ENCODE measurements at places on chromosomes 2 and 18.
A peak's percentile ranks its signal among the peaks of the same experiment; 100 is the strongest.

DNA sequence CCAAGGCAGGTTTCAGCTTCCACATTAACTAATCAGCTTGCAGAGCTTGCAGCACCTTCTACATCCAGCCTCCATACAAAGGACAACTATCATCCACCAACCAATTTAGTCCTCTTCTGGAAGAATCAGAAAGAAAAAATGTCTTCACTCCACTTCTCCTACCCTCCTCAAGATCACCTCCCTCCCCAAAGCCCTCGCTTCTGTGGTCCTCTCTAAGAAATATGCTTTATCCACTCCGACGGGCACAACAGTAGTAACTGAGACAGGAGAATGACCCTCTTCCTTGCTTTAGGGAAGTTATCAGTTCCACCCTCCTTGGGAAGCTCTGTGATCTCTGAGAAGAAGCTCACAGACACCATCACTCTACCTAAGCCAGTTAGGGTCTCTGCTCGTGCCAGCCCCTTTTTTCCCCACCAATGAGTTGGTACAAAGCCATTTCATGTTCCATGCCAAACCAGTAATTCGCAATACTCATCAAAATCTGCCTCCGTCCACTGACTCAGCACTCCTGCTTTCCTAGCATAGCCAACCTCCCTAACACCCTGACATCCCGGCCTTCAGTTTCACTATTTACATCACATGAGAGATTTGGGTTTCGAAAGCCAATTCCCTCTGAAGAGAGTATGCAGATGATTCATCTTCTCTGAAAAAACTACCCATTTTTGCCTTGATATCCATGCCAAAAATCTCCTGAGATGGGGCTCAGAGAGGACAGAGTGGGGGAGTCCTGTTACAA is 114.1 kb upstream of the PKDCC start:
- no peak for DNase-seq

- DNase-seq, result no peak
These were observed 5.7 kb upstream of the MARCO start for GRCh38 chr2:118936306-118936705.

DNA sequence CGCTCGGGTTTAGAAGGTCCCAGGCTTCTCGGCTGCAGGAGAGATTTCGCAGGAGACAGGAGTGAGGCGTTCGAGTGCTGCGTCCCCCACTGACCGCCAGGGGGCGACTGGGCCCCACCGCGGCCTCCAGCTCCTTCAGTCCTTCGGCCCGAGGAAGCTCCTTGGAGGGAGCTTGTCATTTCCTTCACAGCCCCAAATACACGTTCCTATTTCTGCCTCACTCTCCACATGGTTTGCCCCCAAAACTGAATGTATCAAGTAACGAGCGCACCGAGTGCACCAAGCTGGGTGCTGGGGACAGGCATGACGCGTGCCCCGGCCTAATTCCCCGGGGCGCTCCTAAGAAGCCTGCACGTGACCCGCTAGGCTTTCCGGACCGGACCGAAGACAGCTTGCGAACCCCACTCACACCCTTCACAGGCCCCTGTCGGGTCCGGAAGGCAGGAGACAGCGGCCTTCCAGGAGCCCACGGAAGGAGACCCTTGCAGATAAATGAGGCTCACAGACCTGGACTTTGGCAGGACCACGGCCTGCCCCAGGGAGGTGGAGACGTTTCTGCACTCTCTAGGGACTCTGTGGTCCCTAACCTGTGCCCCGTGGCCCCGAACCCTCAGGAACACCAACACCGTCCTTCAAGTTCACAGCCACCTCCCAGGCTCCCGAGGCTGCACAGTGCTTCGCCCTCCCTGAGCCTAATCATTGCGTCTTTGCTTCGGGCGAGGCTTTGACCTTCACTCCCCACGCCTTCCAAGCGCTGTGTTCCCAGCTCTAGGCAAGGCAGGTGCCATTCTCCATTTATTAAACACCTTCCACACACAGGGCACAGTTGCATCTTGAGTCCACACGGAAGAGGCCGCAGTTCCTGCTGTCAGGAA is 13.0 kb upstream of the FAHD2A start:
- DNase-seq, result no peak

DNA sequence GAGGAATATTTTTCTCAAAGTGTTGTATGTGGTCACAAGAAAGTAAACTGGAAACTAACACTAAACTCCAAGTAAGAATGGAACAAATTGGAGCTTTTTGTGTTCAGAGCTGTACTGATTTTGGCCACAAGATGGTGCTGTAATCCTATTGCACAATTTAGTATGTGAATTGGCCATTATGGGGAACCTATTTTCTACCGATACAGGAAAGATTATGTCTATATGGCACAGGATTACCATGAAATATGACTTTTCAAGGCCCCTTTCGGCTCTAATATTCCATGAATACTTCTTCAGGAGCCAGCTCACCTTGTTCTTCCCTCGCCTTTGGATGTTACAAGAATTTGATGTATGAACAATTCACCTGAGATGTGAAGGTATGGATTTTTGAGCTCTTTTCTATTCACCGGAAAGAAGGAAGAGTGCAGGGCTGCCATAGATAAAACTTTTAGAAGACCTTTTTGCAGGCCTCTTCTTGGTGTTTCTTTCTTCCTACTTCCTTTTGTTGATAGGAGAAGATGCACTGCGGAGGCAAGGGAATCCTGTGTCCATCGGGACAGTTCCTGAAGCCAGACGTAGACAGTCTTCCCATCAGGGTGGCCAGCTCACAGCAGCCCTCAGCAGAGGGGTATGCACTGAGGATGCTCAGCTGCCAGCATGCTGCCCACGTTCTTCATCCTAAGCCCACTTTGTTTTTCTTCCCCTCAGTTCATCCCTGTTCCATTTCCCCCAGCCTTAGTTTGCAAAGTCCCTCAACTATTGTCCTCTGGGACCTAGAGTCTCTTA is 13.3 kb downstream of the MRPL44 start:
- peak; percentile 55 for DNase-seq

DNA sequence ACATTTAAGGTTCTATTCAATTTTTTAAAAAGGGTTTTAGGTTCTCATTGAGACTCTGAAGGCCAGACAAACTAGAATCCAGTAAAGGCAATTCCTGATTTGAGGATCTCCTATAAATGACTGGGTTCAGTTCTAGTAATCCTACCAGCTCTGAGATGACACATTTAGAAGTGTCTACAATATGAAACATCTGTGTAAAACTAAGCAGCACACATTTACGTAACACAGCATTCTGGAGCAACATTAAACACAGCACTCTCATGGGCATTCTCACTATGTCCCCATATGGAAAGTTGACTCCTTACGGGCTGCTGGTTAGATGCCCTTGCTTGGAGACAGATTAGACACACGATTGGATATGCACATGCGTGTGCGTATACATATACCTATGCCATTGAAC is 114.4 kb downstream of the ZNF385B start:
- DNase-seq, result no peak

GRCh38 chr2:218991674-218992168 is 1.5 kb downstream of the CRYBA2 start:
- DNase-seq, result no peak

GRCh38 chr2:28676152-28676835 is 75.3 kb upstream of the PPP1CB start:
- DNase-seq, result no peak

GRCh38 chr2:65554765-65555591 is 122.6 kb upstream of the SPRED2 start:
- no peak for DNase-seq

GRCh38 chr2:82013641-82014040 is 1709.1 kb upstream of the LRRTM1 start:
- no peak for DNase-seq

- DNase-seq, result peak; percentile 79
These were observed 2.4 kb downstream of the PNKD start for GRCh38 chr2:218272531-218273212.

DNA sequence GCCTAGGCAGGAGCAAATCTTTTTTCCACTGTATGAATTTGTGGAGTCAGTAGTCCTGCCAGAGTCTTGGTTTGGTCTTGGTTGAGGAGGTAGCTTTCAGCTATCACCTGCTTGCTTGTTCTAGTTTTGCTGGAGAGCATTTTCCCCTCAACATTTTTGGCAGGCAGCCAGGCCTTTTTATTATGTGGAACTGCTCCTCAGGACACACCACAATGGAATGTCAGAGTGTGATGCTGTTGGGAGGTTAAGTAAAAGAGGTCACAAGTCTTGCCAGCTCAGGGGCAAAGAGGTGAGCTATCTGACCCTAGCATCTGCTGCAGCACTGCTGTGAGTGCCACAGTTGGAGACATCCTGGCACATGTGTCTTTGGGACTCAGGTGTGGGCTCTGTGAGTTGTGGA is 258.0 kb downstream of the CNTNAP5 start:
- DNase-seq, result no peak

DNA sequence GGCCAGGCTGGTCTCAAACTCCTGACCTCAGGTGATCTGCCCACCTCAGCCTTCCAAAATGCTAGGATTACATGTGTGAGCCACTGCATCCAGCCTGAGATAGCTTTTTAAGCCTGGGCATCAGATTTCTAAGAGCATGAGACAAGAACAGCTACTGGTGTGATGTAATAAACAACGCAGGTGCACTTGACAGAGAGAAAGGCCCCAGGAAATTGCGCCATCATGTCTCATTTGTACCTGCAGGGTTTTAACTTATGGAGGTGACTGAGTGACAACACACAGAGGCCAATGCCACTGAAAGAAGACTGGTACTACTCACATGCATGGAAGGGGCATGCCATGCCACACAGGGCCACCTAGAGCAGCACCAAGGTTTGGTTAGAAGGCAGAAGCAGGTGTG is 209.4 kb downstream of the SP3 start:
- no peak for DNase-seq

GRCh38 chr18:50632895-50633515 is 73.1 kb downstream of the MAPK4 start:
- DNase-seq, result no peak

DNA sequence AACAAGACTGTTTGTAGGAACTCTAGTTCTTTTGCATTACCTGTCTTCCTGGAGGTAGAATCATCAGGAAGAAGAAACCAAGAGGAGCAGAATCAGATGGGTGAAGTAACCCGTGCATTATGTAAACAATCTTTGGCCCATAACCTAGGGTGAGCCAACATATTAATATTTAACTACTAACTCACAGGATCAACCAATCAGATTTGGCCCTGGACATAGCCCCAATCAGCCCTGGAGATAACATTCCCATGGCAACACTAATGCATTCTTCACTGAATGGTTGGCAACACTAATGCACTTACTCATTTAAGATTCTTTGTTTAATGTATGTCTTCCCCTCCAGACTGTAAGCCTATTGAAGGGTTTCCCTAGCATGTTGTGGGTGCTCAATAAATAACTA is 72.0 kb upstream of the CTAGE1 start:
- no peak for DNase-seq

GRCh38 chr2:152453129-152453911 is 118.3 kb downstream of the FMNL2 start:
- DNase-seq, result no peak

DNA sequence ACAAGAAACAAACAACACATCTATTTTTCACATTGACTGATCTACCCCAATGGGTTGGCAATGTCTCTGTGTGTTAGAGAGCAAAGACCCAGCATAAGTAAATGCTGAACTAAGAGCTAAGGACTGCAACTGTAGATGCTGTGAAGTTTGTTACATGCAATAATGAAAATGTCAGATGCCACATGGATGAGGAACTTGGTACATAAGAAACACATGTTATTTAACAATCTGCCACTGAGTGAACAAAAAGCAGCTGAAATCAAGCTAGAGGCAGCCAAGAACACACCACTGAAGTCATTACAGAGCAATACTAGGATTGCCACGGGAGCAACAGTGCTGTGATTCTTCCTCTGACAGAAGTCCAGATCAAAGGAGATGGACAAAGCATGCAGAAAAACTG is 389.4 kb downstream of the CDH2 start:
- DNase-seq, result no peak

DNA sequence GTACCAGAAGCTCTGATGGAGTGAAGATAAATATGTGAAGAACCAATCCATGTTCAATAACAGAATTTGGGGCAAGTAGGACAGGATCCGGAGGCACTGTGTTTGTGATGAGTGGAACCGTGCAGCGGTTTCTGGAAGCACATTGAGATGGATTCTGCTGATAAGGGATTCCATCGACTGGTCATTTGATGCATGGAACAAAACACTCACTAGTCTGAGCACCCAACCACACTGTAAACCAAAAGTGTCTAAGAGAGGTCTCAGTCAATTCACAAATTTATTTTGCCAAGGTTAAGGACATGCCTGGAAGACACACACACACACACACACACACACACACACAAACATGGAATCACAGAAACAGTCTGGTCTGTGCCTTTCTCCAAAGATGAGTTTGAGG is 459.5 kb downstream of the FBXO15 start:
- no peak for DNase-seq

DNA sequence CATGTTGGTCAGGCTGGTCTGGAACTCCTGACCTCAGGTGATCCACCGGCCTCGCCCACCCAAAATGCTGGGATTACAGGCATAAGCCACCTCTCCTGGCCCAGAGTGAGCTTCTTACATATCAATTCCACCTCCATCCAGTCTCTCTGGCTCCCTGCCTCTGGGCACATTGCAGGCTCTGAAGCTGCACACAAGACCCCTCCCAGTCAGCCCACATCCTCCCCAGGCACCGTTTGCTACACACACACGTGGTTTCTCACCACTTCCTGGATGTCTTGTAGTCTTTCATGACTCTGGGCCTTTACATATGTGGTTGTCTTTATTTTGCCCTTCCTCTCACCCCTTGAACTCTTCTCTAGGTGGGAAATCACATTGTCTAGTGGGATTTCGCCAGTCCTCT is 64.0 kb upstream of the CABLES1 start:
- DNase-seq, result peak; percentile 68

DNA sequence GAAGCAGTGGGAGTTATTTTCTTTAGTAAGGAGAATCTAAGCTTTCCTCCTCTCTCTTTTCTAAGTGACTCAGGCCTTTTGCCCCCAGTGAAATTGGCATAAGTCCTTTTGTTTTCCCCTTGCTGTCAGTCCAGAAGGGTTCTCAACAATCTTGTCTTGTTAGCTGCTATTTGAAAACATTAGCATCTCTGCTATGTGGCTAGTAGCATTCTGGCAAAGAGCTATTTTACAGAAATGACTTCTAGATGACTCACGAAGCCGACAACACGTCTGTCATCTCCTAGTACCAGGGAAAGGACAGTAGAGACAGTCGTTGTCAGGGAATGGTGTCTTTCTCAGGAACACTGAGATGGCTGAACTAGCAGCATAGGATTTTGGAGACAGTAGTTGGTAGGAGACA is 14.7 kb downstream of the SMARCAL1 start:
- DNase-seq, result no peak

DNA sequence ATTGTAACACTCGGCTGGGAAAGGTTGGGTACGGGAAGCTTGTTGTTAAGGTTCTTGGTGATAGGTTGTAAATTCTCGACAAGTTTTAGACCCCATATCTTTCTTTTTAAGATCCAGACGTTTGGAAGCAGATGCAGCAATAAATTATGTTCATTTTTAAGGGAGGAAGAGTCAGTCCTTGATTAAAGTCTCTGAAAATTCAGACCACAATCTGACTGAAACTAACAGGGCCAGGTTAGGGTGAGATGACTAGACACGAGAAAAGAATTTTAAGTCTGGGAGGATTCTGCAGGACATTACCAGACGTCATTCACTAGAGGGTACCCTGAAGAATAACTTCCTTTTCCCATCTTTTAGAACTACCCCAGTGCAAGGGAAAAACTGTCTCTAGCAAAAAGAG is 16.1 kb downstream of the WIPF1 start:
- no peak for DNase-seq
